Stimulated activated CD8-positive, alpha-beta memory T cell treated with anti-CD3 and anti-CD28 coated beads, Interleukin-2, amount 100 ng/mL, for 1 hour (primary cell): ENCODE measurements at places on chromosomes 11 and 22.

DNA sequence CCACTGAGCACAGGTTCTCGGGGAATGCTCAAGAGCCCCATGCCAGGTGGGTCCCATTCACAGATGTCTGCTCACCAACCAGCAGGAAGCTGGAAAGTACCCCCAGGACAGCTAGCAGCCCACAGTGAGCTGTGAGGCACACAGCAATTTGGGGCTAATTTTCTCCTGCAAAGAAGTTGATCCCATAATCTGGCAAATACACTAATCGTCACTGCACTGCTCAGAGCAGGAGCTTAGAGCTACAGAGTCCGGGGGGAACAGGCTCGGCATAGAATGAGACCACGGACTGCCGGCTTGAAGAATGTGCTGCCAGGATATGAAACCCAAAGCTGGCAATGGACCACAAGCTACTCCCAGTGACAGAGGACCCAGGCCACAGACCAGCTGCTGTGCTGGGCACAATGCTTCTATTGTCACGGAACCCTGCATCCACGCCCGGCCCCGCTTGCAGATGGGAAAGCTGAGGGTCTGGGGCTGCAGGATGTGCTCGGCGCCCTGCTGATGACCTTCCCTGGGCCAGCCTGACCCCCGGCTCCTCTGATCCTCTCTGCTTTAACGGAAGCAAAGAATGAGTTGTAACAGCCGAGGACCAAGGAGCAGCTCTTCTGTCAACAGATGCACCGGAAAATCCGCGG, 239.7 kb downstream of the CTTN start:
- DNase-seq: no peak

DNA sequence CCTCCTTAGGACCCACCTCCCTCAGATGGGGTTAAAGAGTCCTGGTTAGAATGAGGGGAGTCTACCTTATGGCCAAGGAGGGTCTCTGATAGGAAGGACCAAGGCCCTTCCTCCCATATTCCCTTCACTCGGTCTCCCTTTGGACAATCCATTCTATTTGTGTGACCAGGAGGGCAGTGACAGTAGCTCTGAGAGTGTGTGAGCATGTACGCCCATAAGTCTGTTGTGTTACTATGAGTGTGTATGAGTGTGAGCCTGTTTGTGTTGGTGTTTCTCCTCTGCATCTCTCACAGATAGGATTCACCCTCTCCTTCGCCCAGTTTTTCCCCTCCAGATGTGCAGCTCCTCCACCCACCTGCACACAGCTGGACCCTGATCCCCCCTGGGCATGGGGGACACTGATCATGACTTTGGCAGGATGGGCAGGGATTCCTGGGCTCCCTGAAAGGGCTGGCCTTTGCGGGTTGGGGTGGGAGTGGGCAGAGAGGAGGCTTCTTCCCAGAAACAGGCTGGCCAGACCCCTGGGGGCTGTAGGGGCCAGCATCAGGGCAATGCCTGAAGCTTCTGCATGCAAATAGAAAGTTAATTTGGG, 14.5 kb downstream of the PHLDB1 start:
- no peak for DNase-seq

GRCh38 chr11:71934213-71934612, 5.4 kb downstream of the RNF121 start:
- no peak for DNase-seq

GRCh38 chr11:119590651-119591351, 138.2 kb downstream of the NECTIN1 start:
- DNase-seq: no peak

DNA sequence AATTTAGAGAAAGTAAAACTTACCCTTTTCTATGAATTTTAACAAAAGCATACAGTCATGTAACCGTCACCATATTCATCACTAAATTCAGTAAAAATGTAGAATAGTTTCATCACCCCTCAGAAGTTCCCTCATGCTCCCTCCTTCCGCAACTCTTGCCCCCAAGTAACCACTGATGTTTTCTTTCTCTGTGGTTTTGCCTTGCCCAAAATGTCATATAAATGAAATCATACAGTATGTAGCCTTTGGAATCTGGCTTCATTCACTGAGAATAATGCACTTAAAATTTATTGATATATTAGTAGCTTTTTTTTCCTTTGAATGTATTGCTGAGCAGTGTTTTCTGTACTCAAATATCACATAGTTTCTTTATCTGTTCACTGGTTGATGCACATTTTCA, 60.1 kb downstream of the DCUN1D5 start:
- DNase-seq: no peak

DNA sequence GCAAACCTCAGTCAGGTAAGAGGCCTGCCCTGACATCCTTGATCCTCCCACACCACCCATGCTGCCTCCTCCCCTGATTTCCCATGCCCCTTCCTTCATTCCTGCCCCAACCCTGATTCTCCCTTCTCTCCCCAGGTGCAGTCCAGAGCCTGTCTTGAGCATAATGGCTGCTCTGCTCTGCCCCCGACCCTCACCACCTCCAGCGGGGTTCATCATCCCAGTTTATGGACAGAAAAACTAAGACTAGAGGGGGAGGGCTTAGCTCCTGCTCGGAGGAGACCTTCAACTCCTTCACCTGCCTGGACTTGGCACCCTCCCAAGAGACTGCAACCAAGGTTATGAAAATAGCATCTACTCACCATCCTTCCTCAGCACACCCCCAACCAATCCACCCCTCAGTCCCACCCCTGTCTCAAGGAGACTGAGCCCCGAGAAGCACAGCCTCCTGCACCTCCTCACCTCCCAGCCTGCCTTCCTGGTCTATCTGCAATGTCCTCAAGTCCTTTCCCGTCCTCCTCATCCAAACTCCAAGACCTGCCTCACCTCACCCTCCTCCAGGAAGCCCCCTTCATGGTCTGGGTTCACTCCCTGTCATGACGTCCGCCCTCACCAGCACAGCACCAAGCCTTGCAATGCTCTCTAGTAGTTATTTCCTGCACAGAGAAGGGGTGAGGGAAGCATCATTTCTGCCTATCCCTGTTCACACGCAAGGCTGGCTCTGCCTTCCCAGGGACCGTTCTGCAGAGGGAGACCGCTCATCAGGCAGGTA, 103.1 kb downstream of the PDE2A start:
- no peak for DNase-seq

DNA sequence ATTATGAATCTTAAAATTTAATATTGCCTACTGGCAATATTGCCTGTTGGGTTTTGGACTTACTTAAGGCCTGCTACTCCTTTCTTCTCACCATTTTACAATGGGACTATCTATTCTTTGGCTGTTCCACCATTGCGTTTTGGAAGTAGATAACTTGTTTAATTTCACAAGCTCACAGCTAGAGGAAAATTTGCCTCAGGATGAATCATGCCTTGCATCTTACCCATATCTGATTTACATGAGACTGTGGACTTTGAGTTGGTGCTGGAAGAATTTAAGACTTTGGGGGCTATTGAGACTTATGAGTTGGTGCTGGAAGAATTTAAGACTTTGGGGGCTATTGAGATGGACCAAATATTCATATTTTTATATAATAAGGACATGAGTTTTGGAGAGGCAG, 662.6 kb downstream of the METTL15 start:
- DNase-seq: no peak

DNA sequence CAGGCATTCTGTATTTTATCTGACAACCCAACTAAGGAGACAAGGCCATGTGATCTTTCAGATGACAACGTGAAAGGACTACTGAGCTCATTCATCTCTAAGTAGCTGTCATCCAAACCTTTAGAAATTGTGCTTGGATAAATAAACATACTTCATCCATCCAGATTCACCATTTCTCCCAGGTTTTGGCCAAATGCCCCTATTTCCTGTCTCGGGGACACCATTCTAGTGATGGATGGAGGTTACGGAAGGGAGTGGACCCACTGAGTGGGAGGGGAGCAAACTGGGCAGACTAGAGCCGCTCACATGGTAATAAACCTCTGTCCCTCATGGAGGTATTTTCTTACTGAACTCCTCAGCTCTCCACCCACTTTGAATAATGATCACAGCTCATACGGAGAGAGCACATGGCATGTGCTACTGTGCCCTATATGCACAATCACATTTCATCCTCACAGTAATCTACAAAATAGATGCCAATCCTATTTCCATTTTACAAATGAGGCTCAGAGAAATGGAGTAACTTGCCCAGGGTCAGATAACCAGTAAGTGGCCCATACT, 114.4 kb downstream of the SLC1A2 start:
- DNase-seq: no peak

DNA sequence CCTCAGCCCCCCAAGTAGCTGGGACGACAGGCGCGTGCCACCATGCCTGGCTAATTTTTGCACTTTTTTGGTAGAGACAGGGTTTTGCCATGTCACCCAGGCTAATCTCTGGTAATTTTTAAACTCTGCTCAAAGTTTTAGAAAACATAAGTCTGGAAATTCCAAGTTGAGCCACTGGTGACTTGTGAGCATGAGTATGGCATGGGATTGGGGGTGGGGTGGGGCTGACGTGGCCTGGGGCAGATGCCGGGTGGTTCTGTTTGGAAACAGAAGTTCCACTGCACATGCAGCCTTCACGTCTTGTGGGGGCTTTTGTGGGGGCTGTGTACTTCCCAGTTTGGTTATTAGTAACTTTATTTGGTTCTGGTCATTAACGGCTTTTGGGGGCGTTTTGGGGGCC, 67.3 kb downstream of the PTPRJ start:
- no peak for DNase-seq

DNA sequence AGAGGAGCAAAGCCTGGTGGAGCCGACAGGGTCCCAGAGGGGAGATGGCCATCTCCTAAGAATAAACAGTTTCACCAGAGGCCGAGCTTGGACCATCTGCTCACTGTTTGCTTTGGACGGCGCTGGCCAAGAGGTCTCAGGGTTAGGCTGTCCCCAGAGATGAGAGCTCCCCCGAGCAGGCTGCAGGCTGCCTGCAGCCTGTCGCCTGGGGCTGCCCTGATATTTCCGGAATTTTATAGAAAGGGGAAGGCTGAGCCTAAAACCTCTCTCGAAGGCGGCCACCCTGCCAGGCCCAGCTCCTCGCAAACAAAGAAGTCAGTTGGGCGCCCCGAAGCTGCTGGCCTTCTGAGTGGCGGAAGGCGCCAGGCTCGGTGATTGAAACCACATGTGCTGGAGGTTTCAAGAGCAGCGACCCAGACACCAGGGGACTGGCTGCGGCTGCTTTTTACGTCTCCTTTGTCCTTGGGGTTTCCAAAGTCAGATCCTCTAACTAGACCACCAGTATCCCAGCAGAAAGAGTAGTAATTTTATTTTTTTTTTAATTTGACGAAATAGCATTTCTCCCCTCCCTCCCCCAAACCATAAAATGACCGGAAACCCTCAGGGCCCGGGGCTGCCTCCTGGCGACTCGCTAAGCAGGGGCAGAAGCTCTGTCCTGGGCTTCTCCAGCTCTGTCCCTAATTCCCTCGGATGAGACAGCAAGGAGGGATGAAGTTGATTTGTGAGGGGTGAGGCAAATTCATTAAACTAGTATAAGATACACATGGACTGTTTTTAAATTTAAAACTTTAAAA, 57.4 kb downstream of the CLMP start:
- DNase-seq: no peak

DNA sequence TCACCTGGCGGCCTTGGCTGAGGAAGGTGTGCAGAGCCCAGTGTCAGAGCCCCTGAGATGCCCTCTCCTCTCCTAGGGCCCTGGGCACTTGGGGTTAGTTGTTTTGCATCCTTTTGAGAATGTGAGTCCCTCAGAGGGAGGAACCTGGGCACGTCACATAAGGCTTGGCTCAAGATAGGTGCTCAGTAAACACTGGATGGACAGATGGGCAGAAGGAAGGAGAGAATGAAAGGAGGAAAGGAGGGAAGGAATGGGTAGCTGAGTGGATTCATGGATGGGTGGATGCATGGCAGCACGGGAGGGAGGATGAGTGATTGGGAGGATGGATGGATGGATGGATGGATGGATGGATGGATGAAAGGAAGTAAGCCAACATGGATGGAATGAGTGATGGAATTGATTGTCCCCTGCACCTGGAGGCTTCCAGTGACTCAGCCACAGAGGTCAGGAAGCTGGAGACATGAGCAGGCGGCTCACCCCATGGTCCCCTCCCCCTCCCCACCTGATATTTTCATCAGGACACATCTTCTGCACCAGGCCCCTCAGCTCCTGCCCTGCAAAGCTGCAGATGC, 62.2 kb downstream of the IGLL1 start:
- DNase-seq: no peak
